ENCODE measurements at places on chromosomes 7 and 10.

GRCh38 chr7:28364082-28364481, 48.2 kb upstream of the CREB5 start:
- no peak overlapping the region for H3K27ac ChIP-seq
- no peak overlapping the region for H3K4me3 ChIP-seq
- H3K36me3 ChIP-seq = no peaks in the 10 kb centered on the region
- no peak for DNase-seq
- H3K27me3 ChIP-seq = no peaks in the 10 kb centered on the region

DNA sequence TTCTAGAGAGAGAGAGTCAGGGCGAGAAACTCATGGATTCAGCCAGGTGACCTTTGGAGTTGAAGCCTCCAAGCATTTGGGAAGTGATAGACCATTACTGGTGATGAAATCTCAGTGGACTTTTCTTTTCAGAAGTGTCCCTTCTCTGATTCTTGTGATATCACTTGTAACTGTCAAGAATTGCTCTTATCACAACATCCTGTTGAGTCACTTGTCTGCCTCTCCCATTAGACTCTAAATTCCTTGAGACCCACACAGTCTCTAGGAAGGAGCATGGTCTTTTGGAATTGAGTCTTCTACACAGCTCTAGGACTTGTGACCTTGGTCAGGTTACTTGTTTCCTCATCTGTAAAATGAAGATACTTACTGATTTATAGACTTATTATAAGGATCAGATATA, 81.0 kb downstream of the CFAP58 start:
- H3K4me1 ChIP-seq = no peaks in the 10 kb centered on the region
- H3K4me3 ChIP-seq = no peak overlapping the region
- DNase-seq = no peak
- no peaks in the 10 kb centered on the region for H3K27me3 ChIP-seq
- no peaks in the 10 kb centered on the region for H3K36me3 ChIP-seq
- H3K27ac ChIP-seq = no peak overlapping the region

GRCh38 chr7:83689855-83690254, 40.9 kb upstream of the SEMA3E start:
- H3K27me3 ChIP-seq = no peaks in the 10 kb centered on the region
- DNase-seq = no peak
- no peak overlapping the region for H3K27ac ChIP-seq
- H3K4me1 ChIP-seq = no peaks in the 10 kb centered on the region
- H3K4me3 ChIP-seq = no peak overlapping the region
- no peaks in the 10 kb centered on the region for H3K36me3 ChIP-seq

- H3K27ac ChIP-seq = no peak overlapping the region
- no peaks in the 10 kb centered on the region for H3K36me3 ChIP-seq
- H3K27me3 ChIP-seq = no peaks in the 10 kb centered on the region
Observed at GRCh38 chr7:70647801-70648498, 484.0 kb upstream of the GALNT17 start.

DNA sequence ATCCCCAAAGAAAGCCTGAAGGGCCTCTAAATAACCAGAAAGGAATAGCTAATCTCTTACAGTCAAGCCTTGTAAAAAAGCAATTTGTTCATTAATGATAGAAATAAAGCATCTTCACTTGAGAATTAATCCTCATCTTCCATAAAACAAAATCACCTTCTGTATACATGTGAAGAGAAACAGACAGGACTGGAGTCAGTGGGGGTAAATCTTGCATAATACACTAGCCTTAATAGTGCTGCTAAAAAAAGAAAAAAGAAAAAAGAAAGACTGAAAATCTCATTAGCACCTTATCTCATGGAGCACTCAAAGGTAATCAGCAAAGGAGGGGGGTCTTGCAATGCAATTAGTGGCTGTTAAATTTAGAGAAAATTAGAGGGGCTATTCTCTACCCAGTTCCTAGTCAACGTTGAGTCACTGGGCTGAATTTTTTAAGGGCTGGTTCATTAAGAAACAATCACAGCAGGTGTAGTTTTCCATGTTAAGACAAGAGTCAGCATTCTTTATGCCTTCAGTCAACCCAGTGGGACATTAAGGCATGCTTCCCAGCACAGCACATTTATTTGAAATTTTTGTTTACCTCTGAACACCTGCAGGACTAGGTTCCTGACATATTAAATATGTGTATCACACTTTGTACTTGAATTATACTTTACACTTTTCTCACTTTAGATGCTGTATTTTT, 1455.7 kb upstream of the CELF2 start:
- no peaks in the 10 kb centered on the region for H3K4me1 ChIP-seq
- no peaks in the 10 kb centered on the region for H3K27me3 ChIP-seq
- H3K27ac ChIP-seq = no peak overlapping the region
- H3K36me3 ChIP-seq = no peaks in the 10 kb centered on the region
- DNase-seq = no peak

- no peak for DNase-seq
- no peaks in the 10 kb centered on the region for H3K27me3 ChIP-seq
- no peaks in the 10 kb centered on the region for H3K36me3 ChIP-seq
- no peaks in the 10 kb centered on the region for H3K4me1 ChIP-seq
- peak overlapping the region; percentile 52 for H3K4me3 ChIP-seq
Observed at GRCh38 chr10:6578795-6579182, 1.3 kb downstream of the PRKCQ start.

Measured in vagina (tissue), 2 donors.